Activated CD8-positive, alpha-beta memory T cell treated with anti-CD3 and anti-CD28 coated beads for 1 hour (primary cell): ENCODE measurements at places on chromosomes 1 and 21.

- DNase-seq: no peak
Measured at GRCh38 chr1:223748405-223748772, 36.0 kb downstream of the CAPN2 start.

GRCh38 chr1:172980456-172980855 lies 70.3 kb downstream of the TNFSF18 start:
- DNase-seq: no peak

DNA sequence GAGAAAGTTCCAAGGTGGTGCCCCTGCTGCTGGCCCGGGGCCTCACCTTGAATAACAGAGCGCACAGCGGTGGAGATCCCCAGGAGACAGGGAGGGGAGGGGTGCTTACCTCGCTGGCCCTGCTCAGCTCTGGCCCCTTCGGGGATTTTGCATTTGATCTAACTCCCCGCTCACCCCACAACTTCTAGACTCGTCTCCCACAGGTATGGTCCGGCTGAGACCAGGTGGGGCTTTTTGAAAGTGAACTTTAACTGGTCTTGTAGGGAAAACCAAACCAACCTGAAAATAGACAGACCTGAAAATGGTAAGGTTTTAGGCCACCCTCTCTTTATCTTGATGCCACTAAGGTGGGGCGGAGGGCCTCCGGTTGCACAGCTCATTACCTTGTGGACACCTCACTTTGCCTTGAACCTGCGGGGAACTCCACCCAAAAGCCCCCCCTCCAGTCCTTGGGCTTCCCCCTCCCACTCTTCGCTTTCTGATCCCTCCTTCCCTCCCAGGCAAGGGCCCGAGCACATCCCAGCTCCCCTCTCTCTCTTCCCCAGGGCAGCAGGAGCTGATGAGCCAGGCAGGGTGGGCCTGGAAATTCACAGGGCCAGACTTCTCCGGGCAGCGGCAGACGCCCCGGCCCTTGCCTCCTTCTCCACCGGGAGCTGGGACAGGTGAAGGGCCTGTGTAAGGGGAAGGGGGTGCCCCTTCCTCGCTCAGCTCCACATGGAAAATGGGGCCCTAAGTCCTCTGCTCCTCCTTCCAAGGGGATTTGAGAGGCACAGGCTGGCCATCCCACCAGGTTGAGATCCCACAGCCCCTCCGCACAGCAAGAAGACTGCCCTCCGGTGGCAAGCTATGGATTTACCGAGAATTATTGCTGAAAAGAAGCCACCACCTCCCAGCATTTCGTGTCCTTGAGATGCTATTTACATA lies 16.1 kb downstream of the TNFRSF8 start:
- DNase-seq: no peak

GRCh38 chr1:117641536-117641935 lies 35.7 kb downstream of the TENT5C start:
- DNase-seq: no peak

- no peak for DNase-seq
Measured at GRCh38 chr1:242187171-242187570, 188.3 kb upstream of the MAP1LC3C start.

DNA sequence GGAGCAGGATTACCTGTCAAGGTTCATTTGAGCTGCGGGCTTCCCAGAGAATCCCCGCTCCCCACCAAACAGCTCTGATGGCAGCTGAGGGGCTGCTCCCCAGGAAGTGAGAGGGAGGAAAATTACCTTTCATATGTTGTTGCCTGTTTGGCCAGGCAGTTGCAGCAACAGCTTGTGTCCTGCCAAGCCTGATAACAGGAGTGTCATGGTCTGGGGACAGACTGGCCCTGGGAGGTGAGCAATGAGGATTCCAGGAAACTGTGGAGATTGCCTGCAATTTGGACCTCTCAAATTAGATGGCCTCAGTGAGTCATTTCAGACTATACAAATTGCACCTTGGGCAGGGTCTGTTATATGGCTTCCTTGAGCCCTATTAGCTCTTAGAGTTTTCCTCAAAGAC lies 189.3 kb downstream of the PTPRU start:
- no peak for DNase-seq

- peak; percentile 61 for DNase-seq
Measured at GRCh38 chr1:244074559-244075171, 23.6 kb downstream of the ZBTB18 start.

- no peak for DNase-seq
Measured at GRCh38 chr21:42770717-42771502, 108.4 kb downstream of the WDR4 start.

GRCh38 chr1:246930830-246931548 lies 759 bp downstream of the AHCTF1 start:
- peak; percentile 27 for DNase-seq

- DNase-seq: no peak
Measured at GRCh38 chr1:151837884-151838221, 1.8 kb downstream of the C2CD4D start.

DNA sequence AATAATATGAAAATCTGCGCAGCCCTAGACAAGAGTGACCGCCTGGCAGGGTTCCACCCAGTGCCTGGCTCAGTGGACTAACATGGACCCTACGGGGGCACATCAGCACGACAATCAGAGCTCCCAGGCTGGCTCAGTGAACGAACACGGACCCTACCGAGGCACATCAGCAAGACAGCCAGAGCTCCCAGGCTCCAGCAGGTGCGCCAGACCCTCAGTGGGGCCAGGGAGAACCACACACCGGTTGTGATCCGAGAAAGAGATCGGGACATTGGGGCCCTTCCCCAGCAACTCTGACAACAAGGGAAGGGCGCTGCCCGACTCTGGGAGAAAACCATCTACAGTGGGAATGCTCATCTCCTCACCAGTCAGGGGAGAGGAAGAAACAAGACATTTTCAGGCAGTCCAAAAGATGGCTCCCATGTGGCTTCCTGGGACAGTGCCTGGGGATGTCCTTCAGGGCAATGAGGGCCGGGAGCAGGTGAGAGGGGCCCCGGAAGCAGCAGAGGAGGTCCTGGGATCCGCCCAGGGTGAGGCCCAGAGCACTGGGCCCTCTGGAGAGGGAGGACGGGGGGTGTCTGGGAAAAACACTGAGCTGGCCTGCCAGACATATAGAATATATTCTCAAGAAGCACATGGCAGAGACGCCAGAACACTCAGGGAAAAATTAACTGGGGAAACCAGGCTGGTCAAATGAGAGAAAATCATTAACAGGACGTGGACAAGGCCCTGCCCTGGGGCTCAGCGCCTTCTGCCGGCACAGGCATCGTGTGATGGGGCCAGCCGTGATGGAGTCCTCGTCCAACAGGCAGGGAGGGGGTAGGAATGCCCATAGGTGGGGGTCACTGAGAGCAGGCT lies 4.8 kb downstream of the ARHGEF16 start:
- no peak for DNase-seq

- DNase-seq: no peak
Measured at GRCh38 chr1:243447347-243447746, 191.5 kb downstream of the SDCCAG8 start.
